ENCODE measurements at places on chromosomes 5 and 9. TPM values are rescaled to one million over a fixed set of nuclear protein-coding genes. Genes with fewer than 3 reads are reported as not detected.

DNA sequence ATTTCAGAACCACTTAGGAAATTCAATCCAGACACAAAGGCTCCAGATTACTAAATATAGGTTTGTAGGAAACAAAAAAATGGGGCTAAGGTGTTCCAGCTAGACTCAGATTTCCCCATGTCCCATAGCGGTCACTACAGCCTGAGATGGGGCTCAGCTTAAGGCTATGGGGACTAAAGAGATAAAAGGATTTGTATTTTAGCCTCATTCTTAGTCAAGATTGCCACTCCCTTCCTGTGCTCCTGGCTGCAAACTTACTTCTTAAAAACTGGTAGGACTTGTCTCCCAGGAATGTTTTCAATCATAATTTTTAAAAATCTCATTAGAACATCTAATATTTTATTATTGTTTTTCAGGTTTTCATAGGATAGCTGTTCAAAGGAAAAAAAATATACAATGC, 253.8 kb upstream of the DAB2 start:
- DNase-seq = no peak

DNA sequence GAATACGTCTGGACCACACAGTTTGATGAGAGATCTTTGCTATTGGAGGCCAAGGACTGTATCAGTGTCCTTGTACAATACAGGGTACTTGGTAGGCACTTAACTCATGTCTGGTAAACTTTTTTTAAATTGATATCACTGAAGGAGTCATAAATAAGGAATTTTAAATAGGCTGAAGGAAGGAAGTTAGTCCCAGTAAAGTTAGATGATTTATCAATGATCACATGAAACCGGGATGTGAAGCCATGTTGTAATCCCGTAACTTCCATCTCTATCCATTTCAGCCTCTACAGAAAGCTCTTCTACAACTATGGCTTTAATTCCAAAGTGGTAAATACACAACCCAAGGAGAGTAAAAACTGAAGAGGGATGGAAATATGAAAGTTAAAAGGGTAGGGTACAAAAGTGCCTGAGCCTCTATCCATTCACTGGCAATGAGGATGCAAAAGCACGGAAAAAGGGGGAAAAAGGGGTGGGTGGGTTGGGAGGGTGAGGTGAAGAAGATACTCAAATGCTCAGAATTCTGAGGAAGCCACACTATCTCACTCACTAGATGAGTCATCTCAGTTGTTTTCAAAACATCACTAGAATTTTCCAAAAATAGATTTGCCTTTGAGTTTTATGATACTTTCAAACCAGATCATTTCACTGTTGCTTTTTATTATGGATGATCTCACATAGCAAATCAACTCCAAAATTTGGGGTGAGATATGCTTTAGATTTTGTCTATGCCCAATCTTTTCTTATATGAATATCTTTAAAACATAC, 1053.5 kb downstream of the NR2F1-AS1 start:
- no peak for DNase-seq

DNA sequence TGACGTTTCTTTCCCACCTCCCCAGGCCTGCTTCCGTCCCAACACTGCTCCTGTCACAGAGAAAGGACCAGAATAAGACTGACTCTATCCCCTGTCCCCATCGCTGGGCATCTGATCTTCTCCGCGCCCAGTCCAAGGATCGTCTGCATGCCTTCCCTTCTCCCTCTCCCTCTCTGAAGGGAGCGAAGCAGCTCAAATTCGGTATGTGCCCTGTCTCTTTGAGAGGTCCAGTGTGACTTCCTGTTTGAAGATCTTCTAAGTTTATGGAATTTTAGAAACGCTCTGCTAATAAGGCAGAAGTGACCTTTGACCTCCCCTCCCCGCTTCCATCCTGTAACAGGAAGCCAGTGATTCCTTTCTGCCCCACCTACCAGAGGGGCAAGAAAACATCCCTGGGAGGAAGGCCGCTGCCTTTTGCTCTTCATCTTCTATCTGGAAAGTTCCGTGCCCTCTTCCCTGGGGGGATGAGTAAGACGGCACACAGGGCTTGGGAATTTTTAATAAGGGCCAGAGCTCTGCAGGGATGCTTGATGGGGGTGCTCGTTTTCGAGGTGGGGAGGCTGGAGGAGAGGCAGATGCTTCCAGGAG, 40.7 kb upstream of the RNU6ATAC start:
- DNase-seq = no peak

Gene GLIPR2
- total RNA-seq = 34.9 TPM

GRCh38 chr5:99061711-99062110, 132.9 kb upstream of the CHD1 start:
- DNase-seq = no peak

- DNase-seq = no peak
Observed at GRCh38 chr9:17330097-17330496, 195.3 kb downstream of the CNTLN start.

GRCh38 chr9:25678147-25678666, at the start of gene TUSC1:
Gene TUSC1 (minus strand): TSS chr9:25678444. CDS start chr9:25678312, 132 bp downstream.
- no peak for DNase-seq

GRCh38 chr5:120539471-120539870, 75.4 kb downstream of the PRR16 start:
- no peak for DNase-seq

Gene LURAP1L
- 14.5 TPM for total RNA-seq

Gene PCDHB7
- 0.98 TPM for total RNA-seq

GRCh38 chr5:149056616-149057165, 6.2 kb downstream of the SH3TC2 start:
- no peak for DNase-seq

Gene AK1
- total RNA-seq = 33.4 TPM

GRCh38 chr9:114025196-114025753, 52.8 kb downstream of the AMBP start:
- no peak for DNase-seq

Gene GDA
- not detected for total RNA-seq

Gene CDX1
- total RNA-seq = not detected

DNA sequence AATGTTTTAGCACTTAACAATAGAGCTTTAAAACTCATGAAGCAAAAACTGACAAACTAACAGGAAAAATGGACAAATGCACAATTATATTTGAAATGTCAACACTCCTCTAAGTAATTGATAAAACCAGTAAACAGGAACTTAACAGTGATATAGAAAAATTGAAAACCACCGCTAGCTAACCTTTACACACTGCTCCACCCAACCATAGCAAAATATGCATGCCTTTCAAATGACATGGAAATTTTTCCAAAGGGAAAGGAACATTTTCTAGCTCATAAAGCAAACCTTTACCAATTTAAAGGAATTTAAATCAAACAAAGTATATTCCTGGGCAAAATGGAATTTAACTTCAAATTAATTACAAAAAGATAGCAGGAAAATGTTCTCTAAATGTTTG, 109.2 kb downstream of the ADAMTS19 start:
- no peak for DNase-seq

GRCh38 chr9:12956261-12956660, 181.4 kb downstream of the LURAP1L start:
- DNase-seq = no peak

DNA sequence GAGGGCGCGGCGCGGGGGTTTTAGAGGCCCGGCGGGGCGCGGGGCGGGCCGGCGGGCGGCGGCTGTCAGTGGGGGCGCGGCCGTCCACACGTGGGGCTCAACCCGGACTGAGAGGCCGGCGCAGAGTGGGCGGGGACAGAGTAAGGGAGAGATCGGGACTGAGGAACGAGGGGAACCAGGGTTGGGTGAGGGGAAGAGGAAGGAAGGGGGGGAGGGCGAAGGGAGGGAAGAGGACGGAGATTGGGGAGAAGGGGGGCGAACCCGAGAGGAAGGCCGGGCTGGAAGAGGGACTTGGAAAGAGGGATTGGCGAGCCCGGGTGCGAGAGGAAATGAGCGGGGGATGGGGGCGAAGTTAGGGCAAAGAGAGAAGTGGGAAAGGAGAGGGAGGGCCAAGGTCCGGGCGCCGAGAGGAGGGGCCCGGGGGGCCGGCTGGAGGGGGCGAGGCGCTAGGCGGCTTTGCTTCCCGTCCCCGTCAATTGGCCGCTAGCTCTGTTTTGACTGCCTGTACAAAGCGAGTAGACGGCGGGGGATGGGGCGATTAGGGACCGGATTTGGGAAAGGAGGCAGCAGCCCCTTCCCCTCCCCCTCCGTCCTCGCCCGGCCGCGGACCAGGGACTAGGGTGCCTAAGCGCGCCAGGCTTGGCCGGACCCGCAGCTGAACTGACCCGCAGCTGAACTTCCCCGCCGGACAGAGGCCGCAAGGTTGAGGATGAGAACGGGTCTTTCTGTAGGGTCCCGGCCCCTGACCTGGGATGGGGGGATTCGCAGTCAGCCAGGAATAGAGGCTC, 399 bp upstream of the FBN2 start:
- no peak for DNase-seq

DNA sequence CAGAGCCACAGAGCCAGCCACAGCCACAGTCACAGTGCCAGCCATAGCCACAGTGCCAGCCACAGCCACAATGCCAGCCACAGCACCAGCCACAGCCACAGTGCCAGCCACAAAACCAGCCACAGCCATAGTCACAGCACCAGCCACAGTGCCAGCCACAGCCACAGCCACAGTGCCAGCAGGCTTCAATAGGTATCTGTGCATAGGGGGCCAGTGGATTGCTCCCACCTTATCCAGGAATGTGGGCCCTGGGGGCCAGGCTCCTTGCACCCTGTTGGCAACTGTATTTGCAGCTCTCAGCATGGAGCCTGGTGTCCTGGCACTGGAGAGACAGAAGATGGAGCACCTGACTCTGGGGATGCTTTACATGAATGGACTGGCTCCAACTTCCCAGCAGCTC, 111.7 kb upstream of the IRX2 start:
- DNase-seq = no peak

- no peak for DNase-seq
Observed at GRCh38 chr5:31918739-31919138, 255.4 kb downstream of the GOLPH3 start.
